M059J (cell line): ENCODE measurements at places on chromosomes 7 and 10. TPM values are rescaled to one million over a fixed set of nuclear protein-coding genes. Genes with fewer than 3 reads are reported as not detected.

The CTAGE6 gene
- not detected in 2 replicates for total RNA-seq

The CHRM2 gene
- total RNA-seq, result 1.1 and 2.8 TPM in 2 replicates

The SEMA3E gene
- total RNA-seq, result not detected in 2 replicates

The RAMP3 gene
- 0.66 and 1.7 TPM in 2 replicates for total RNA-seq

The UNC5B gene
- total RNA-seq, result 0.17 and 0.25 TPM in 2 replicates

The AKR1C4 gene
- total RNA-seq, result not detected in 2 replicates

The PHKG1 gene
- 0.12 TPM in 1 of 2 replicates, not detected in the other for total RNA-seq

The COL28A1 gene
- not detected in 2 replicates for total RNA-seq

The HOXA7 gene
- 3.7 and 4.6 TPM in 2 replicates for total RNA-seq

The FOXL3 gene
- not detected in 2 replicates for total RNA-seq

The CALML5 gene
- not detected in 2 replicates for total RNA-seq

The CYP3A7 gene
- not detected in 2 replicates for total RNA-seq

The LIPK gene
- total RNA-seq, result not detected in 2 replicates

The PAX2 gene
- total RNA-seq, result 0.30 TPM in 1 of 2 replicates, not detected in the other

The PHYHIPL gene
- total RNA-seq, result not detected in 2 replicates

The NYAP1 gene
- 0.02 TPM in 1 of 2 replicates, not detected in the other for total RNA-seq

The INSYN2A gene
- total RNA-seq, result 0.10 and 0.79 TPM in 2 replicates

The IDI2 gene
- not detected in 2 replicates for total RNA-seq

The PRSS37 gene
- not detected in 2 replicates for total RNA-seq

The CYP3A4 gene
- total RNA-seq, result 0.05 TPM in 1 of 2 replicates, not detected in the other

The PKD2L1 gene
- not detected in 2 replicates for total RNA-seq

The EVX1 gene
- total RNA-seq, result not detected in 2 replicates

The TBC1D12 gene
- total RNA-seq, result 2.3 and 10.7 TPM in 2 replicates

The SAMD9L gene
- 103 and 105 TPM in 2 replicates for total RNA-seq

The STAG3 gene
- 8.3 and 10.5 TPM in 2 replicates for total RNA-seq

The TFPI2 gene
- total RNA-seq, result 18.5 and 28.7 TPM in 2 replicates

The PRTFDC1 gene
- total RNA-seq, result 15.3 and 18.0 TPM in 2 replicates

The NEUROG3 gene
- not detected in 2 replicates for total RNA-seq

The SPDYE9 gene
- not detected in 2 replicates for total RNA-seq

The EGFR gene
- 28.7 and 51.4 TPM in 2 replicates for total RNA-seq

The ASAH2 gene
- 1.9 and 6.5 TPM in 2 replicates for total RNA-seq

The SLIT1 gene
- not detected in 2 replicates for total RNA-seq

The CHAT gene
- total RNA-seq, result not detected in 2 replicates

The NEUROD6 gene
- not detected in 2 replicates for total RNA-seq

The AGAP5 gene
- total RNA-seq, result 0.76 and 1.1 TPM in 2 replicates

The ATOH7 gene
- total RNA-seq, result 0.07 TPM in 1 of 2 replicates, not detected in the other

The CCDC146 gene
- 1.1 and 2.9 TPM in 2 replicates for total RNA-seq

The RBP3 gene
- total RNA-seq, result not detected in 2 replicates
